Activated T-helper 17 cell treated with anti-CD3 and anti-CD28 coated beads, Interleukin-2, amount 50 U/mL, for 72 hours (primary cell): ENCODE measurements at places on chromosomes 11 and 22. TPM values are rescaled to one million over a fixed set of nuclear protein-coding genes. Genes with fewer than 3 reads are reported as not detected.

- peak; percentile 6 for ATAC-seq
Observed at GRCh38 chr22:38694940-38695339, 5.8 kb downstream of the JOSD1 start.

GRCh38 chr22:38035530-38035885, 21.7 kb upstream of the PICK1 start:
- no peak for ATAC-seq

- peak; percentile 24 for ATAC-seq
Observed at GRCh38 chr11:13277768-13278608, at the start of gene BMAL1. Gene BMAL1 (plus strand): TSS chr11:13277790. CDS start chr11:13354309, 76,519 bp downstream.

DNA sequence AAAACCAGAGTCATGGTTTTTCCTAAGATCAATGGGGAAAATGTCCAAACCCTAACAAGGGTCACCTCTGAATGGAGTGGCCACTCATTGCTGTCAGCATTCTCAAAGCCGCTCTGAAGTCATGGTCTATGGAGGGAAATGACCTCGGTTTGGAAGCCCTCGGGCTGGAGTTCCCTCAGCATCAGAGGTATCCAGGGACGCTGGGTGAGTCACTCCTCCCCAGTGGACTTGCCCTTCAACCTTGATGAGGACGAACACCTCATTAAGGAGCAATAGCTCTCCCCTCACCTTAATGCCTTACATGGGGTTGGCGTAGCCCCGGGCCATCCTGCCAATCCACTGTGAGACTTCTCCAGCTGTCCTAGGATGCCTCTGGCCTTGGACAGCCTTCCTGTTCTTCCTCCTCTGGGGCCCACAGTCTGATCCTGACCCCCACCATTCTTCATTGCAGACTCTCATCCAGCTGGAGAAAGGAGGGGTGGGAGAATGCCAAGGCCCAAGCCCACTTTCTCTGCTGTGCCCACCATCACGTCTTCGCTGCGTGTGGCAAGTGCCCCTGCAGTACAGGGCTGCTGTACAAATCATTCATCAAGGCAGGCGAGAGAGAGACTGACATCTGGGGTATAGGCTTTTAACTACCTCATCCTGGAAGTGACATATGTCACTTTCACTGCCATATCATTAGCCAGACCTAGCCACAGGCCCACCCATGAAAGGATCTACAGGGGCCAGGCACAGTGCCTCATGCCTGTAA, 25.4 kb upstream of the MYH9 start:
- no peak for ATAC-seq

DNA sequence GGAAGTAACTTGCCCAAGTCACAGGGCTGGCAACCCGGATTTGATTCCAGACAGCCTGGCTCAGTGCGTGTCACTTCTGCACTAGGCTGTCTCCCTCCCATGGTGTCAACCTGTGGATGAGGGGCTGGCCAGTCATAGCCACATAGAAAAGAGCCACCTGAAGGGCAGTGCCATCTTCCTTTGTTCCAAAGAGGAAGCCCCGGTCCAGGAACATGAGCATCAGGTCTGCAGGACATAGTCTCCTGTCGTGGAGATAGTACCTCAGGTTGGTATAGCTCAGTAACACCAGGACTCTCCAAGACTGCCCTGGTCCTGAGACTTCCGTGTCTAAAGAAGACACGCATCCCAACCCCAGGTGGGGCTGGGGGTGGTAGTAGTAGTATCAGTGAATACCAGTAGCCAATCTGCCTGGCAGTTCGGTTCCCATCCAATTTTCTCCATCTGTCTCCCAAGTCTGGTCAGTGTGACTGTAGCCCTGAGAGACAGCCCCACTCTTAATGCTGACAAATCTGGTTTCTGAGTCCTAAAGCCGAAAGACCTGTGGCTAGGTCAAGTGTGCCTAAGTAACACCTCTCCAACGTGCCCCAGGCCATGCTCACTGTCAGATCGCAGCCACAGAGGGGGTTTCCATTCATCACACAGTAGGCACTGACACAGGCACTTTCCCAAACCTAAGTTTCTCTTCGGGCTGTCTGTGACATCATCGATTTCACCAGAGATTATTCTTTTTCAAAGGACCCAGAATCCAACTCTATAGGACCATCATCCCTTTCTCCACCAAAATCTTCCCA, 33.1 kb downstream of the C11orf58 start:
- ATAC-seq: peak; percentile 77

DNA sequence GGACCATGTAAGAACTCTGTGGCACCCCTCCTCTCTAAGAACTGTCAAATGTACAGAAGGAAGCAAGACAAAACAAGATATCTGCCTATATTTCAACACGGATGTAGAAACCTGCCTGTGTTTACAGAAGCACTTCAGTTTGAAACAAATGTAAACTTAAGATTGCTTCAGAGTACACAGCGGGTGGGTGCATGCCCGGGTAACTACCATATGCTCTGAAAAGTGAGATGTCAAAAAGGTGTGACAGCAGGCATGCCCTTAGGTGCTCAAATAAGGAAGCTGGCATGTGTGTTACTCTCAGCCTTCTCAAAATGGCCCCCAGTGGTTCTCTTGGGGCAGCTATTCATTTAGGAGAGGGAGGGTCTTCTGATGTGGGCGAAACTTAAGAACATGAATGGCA, 5.2 kb downstream of the ACP2 start:
- ATAC-seq: no peak

DNA sequence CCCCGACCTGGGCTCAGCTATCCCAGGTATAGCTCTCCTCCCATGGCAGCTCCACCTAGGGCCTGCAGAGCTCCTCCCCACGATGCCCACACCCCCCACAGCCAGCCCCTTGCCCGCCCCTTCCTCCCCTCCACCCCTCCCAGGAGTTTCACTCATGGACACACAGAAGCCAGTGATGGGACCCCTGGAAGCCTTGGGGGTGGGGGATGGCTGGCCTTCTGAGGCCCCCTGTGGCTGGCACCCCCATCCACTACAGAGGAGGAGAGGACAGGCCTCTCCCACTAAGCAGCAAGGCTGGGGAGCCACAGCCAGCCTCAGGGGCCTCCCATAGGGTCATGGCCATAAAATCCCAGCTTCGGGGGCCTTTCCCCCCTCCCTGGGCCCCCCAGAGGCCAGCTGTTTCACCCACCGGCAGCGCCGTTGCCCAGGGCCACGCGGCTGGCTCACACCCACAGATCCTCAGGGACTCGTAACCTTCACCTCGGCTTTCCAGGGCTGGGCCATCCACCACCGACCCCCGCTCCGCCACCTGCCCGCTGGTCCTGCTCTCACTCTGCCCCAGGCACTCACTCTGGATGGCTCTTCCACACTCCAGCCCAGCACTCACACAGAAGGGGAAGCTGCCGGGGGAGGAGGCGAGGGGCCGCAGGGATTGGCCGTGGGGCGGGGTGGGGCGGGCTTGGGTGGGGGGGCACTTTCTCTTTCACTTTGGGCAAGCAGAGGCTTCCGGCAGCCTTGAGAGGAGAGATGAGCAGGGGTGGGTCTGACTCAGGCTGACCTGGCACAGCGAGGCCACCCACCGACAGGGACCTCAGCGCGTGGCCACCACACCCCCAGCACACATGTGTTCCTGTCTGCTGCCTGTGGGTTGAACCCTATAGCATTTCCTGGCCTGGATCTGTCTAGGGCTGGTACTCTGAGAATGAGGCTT, 2.2 kb downstream of the SLC25A22 start:
- peak; percentile 82 for ATAC-seq

- ATAC-seq: no peak
Observed at GRCh38 chr11:64484191-64485022, 106.6 kb upstream of the SLC22A12 start.

DNA sequence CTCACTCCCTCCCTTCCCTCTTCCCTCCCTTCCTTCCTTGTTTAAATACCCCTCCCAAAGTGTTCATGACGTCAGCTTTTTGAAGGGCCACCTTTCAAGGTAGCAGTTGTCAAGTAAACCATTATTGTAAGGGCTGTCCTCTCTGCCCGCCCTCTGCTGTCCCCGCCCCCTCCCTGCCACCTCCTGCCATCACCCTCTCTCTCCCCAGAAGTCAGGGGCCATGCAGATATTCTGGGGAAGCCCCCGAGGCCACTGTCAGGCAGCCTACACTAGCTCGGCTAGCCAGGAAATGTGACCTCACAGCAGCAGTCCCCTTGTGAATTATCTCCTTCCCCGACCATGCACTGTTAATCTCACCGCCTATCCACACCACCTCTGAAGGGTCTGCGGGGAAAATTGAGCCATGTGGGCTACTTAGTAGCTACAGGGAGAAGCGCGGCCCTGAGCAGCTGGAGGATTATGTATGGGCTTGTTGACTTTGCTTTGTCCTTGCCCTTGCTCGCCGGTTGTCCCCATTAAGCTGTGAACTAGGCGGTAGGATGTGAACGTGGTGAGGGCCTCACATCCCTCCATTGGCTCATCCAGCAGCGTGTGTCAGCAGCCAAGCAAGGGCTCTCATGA, 42.1 kb upstream of the ATXN10 start:
- ATAC-seq: no peak

GRCh38 chr11:119318240-119319135, 1.6 kb upstream of the MCAM start:
- peak; percentile 64 for ATAC-seq

GRCh38 chr11:95035316-95035715, 10.3 kb downstream of the KDM4E start:
- ATAC-seq: no peak

GRCh38 chr11:18308242-18308641, 13.7 kb downstream of the HPS5 start:
- ATAC-seq: no peak

DNA sequence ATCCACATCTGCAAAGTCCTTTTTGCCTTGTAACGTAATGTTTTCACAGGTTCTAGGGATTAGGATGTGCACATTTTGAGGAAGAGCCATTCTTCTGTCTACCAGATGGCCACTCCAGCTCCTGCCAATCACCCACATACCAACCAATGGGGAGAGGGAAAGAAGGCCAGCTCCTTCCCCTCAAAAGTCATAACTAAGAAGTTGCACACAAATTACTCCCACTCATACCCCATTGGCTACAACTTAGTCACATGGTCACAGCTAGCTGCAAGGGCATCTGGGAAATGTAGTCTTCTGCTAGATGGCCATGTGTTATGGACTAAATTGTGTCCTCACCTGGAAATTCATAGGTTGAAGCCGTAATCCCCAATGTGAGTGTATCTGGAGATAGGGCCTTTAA, 15.4 kb upstream of the MYOD1 start:
- ATAC-seq: peak; percentile 43

- ATAC-seq: no peak
Observed at GRCh38 chr11:80958987-80959386, 1518.2 kb upstream of the TENM4 start.

DNA sequence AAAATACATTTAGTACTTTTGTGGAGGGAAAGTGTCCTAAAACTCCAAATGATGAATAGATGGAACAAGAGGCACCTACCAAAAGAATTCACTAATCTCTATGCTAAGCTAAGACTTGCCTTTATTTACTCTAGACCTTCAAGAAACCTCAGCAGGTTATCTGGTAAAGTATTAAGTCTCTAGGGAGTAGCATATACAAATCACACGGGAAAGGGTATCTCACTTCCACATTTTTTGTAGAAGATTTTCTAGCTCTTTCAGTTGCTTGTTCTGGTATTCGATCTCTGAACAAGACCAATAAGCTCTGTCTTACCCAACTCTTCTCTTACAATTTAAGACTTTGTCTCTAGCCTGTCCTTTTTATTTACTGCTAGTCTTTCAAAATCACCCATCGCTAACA, 18.1 kb upstream of the CADM1 start:
- no peak for ATAC-seq

DNA sequence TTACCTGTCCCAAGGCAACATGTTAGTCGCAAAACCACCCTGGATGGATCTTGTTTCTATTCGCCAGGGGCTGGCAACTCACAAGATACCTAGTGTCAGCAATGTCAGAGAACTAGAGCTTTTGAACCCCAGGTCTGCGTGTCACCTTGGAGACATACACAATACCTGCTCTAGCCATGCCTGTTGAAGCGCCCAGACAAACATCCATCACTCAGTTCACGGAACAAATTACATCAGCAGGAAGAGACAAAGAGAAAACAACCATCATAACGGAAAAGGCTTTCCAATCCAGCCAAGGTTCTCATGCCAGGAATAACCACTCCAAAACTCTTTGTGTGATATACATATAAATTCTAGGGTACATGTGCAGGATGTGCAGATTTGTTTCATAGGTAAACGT, 2.2 kb downstream of the CD59 start:
- no peak for ATAC-seq

DNA sequence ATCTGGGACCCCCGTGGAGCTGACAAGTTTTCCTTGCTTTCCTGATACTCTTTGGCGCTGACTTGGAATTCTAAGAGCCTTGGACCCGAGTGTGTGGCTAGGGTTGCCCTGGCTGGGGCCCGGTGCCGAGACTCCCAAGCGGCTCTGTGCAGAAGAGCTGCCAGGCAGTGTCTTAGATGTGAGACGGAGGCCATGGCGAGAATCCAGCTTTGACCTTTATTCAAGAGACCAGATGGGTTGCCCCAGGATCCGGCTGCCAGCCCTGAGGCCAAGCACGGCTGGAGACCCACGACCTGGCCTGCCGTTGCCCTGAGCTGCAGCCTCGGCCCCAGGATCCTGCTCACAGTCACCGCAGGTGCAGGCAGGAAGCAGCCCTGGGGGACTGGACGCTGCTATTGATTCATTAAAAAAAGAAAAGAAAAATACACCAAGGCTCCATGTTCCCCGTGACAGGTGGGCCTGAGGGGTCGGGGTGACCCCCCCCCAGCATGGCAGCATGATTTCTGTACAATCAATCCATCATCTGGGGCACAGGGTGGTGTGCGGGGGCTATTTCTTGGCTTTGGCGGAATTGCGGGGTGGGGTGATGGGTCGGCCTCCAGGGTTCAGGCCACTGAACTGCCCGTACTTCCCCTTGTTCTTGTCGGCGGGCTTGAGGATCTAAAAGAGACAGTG, 3.5 kb downstream of the PPP1CA start:
- ATAC-seq: no peak

The ABTB2 gene
- total RNA-seq: 2.5 TPM

The MYEOV gene
- 0.82 TPM for total RNA-seq

The FAM83F gene
- 0.37 TPM for total RNA-seq

The SNX32 gene
- total RNA-seq: 6.6 TPM

The SMIM35 gene
- not detected for total RNA-seq

The KCNJ4 gene
- total RNA-seq: not detected

The OR8D2 gene
- not detected for total RNA-seq

The SCN3B gene
- 0.35 TPM for total RNA-seq

The DERL3 gene
- total RNA-seq: 9.3 TPM
